Activated CD8-positive, alpha-beta T cell treated with anti-CD3 and anti-CD28 coated beads, Interleukin-2, amount 10 ng/mL, durations not matched to agents 7 days and 5 days (primary cell): ENCODE measurements at places on chromosomes 7 and 10.

GRCh38 chr7:37349979-37350590, 98.6 kb downstream of the ELMO1 start:
- DNase-seq: no peak

DNA sequence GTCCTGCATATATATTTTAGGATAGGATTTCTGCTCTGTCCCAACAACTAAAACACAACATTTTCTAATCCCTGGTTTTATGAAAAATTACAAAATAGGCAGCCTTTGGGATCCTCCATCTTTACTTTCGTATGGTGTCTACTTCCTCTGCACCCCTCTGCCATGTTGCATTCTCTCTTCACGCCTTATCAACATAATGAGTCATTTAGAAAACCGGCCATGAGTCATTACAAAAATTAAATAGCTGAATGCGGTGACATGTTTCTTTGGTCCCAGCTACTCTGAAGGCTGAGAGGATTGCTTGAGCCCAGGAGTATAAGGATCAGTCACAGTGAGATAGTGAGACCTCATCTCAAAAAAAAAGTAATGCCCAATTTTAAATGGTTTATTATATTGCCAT, 148.1 kb upstream of the CELF2 start:
- DNase-seq: no peak

GRCh38 chr10:101446071-101446470, 92.1 kb downstream of the BTRC start:
- DNase-seq: no peak

- DNase-seq: no peak
Observed at GRCh38 chr7:40482845-40483244, 348.0 kb downstream of the SUGCT start.

- no peak for DNase-seq
Observed at GRCh38 chr7:52382731-52383130, 652.7 kb upstream of the POM121L12 start.

- DNase-seq: no peak
Observed at GRCh38 chr7:115293628-115294240, 371.8 kb downstream of the MDFIC start.

DNA sequence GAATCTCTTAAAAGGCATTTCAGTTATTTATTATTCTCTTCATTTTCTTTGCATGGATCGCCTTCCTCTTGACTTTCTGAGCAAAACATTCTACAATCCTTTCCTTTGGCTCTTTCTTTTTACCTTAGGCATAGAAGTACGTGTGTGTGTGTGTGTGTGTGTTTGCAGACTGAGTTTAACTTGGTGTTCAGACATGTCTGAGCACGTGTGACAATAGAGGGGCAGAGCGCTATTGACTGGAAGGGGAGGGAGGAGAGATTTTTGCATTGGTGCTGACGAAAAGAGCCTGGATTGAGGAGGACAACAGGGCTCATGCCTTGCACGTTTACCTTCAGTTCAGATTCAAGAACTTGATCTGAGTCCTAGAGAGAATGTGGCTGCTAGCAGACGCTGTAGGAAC, 129.8 kb downstream of the SEC23IP start:
- no peak for DNase-seq

DNA sequence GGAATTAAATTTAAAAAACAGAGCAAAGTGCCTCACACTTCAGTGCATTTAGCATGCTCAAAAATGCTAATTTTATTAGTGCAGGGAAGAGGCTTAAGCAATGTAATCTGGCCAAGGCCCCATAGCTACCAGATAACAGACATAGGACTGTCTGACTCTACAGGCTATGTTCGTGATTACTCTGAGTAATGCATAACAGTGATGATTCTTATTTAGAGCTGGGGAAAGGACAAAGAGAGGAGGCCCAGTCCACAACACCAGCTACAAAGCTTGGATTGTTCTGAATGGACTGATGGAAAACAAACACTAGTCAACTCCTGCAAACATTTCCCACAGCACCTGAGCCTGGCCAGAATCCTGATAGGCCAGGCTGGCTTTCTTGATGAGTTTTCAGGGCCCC, 8.4 kb upstream of the CH25H start:
- no peak for DNase-seq

GRCh38 chr7:52669031-52669430, 366.4 kb upstream of the POM121L12 start:
- no peak for DNase-seq

GRCh38 chr7:142802301-142802700, 31.5 kb downstream of the PRSS2 start:
- no peak for DNase-seq

- DNase-seq: no peak
Observed at GRCh38 chr7:116150588-116150987, 59.8 kb upstream of the TES start.

GRCh38 chr10:58291538-58292174, 22.7 kb downstream of the CISD1 start:
- peak; percentile 53 for DNase-seq

DNA sequence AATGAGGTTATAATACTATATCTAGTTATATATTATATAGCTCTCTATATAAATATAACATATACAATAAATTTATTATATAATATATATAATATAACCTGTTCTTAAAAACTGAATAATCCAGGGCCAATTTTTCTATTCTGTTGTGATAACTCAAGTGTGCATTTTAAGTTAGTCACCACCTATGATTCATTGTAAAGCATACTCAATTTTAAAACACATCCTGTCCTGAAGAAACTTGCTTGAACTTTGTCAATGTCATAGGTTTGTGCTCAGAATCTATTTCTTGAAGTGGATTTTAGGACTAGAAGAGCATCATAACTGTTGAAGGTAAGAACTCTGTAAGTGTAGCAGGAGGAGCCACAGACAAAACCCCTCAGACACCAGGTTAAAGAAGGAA, 1209.8 kb downstream of the REEP3 start:
- DNase-seq: no peak

- DNase-seq: no peak
Observed at GRCh38 chr10:69840773-69841172, 39.1 kb downstream of the COL13A1 start.

GRCh38 chr10:22856444-22857074, 71.3 kb upstream of the ARMC3 start:
- DNase-seq: no peak

DNA sequence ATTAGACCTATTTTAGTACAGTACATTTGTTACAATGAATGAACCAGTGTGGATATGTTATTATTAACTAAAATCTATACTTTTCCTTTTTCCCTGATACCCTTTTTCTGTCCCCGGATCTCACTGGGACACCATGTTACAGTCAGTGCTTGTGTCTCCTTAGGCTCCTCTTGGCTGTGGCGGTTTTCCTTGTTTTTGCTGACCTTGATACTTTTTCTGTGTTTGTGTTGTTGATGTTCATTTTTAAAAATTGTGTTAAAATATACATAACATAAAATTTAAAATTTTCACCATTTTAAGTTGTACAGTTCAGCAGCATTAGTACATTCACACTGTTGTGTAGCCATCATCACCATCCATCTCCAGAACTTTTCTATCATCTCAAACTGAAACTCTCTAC, 54.2 kb upstream of the OSBPL3 start:
- DNase-seq: no peak

DNA sequence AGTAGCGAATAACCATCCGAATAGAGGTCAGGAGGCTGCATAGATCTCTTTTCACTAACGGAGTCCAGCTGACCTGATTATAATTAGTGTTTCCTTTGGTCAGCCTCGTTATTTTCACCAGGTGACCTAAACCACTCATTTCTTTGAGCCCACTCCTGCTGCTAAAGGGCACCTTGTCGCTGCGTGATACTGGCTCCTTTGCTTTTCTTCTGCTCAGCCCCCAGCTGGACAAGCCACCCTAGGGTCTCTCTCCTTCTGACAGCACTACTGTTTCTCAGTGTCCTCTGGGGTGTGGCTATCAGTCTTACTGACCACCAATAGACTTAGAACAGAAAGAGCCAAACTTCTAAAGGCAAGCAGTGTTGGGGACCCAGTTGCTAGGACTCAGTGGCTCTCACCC, 2.7 kb upstream of the IGFBP3 start:
- DNase-seq: no peak

DNA sequence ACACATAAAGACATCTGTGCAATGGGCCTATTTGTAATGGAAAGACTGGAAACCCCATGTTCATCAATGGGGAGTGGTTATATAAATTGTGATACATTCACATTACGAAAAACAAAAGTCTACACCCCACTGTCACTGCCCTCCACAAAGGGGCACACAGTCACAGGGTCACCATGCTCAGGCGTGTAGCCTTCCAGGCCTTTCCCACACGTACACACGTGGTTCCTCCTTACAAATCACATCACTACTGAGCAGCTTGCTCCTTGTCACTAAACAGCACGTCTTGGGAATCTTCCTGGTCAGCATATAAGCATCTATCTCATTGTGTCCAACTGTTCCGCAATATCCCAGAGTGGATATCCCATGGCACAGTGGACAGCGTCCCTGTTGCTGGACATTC, 163.1 kb downstream of the SLIT1 start:
- no peak for DNase-seq

DNA sequence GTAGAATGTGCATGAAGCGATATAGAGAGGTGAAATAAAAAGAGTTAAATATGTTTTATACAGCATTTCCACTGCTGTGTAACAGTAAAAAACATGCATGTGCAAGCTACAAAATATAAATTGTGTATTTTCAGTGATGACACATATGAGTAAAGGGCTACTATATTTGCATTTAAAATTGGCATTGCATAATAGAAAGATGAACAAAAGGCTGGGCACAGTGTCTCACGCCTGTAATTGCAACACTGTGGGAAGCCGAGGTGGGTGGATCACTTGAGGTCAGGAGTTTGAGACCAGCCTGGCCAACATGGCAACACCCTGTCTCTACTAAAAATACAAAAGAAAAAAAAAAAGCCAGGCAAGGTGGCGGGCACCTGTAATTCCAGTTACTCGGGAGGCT, 79.8 kb upstream of the CCDC71L start:
- no peak for DNase-seq

DNA sequence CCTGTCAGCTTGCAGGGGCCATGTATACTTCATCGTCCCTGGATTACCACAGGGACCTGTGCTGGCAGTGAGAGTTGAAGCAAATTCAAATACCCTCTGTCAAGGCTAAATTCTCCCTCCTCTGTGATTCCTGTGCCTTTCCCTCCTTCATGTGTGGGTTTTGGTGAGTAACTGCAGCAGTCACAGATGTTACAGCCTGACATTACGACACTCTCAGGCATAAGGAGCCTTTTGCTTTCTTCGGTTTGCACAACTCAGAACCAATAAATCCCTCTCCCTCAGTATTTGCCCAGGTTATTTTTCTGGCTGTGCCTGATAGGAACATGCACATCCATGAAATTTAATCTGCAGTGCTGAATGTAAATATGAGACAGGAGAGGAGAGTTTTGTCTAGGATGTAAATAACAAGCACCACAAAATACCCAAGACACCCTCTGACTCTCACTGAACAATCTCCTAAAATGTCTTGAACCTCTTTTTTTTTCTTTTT, 997.2 kb upstream of the GHITM start:
- no peak for DNase-seq

DNA sequence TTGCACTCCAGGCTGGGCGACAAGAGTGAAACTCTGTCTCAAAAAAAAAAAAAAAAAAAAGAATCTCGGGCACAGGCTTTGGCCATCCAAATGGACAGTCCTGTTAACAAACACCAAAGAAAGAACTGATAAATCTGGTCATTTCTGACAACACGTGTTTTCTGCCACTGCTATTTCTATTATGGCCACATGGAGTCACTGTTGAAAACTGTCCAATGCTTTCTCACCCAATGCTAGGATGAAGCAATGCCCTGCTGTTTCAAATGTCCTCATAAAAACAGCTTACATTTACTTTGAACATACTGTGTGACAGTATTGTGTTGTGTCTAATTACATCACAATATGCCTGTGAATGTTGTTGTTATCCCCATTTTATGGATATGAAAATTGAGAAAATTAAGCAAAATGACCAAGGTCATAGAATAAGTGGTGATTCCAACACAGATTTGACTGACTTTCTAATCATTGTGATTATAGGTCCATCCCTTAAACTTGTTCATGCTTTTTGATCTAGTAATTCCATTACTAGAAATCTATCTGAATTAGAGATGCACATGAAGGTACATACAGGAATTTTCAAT, 19.9 kb upstream of the MAP3K8 start:
- DNase-seq: peak; percentile 63

DNA sequence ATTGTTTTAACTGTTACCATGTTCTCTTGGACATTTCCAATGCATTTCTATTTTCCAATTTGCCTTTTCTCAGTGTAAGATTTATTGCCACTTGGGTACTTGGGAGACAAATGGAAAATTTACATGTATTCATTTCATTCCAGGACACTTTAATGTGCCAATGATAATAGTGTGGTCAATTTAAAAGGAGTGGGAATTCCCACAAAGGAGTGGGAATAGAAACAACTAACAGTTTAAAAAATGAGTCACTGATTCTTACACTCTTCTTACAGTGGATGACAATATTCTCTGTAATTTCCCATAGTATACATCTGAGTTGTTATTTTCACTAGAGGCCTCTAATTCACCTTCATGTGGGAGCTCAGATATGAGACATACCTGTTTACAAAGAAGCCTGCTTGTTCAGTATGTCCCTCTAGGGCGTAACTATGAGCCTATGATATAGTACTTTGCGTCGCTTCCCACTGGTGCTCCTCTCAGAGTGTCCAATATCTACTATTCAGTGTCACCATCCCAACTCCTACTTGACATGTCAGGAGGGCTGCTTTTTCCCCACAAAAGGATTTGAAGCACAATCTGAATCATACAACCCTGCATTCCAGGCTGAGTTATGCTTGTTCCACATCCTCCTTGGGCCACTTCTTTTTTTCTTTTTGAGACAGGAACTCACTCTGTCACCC, 301.3 kb downstream of the PHTF2 start:
- DNase-seq: no peak

DNA sequence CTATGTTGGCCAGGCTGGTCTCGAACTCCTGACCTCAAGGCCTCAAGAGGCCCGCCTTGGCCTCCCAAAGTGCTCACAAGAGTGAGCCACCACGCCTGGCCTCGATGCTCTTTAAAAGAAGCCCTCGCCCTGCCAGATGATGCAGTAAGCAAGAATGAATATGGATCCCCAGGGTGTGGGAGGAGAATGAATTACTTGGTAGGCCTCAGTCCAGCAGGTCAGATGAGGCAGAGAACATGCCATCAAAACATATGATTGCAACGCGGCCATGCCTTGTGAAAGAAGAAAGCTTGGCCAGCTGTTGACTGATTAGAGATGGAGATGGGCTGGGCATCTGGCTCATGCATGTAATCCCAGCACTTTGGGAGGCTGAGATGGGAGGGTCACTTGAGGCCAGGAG, 68.7 kb downstream of the CAMK1D start:
- DNase-seq: no peak

- DNase-seq: no peak
Observed at GRCh38 chr10:969473-970150, 18.6 kb upstream of the GTPBP4 start.

GRCh38 chr10:33655165-33655815, 320.8 kb upstream of the NRP1 start:
- DNase-seq: no peak

DNA sequence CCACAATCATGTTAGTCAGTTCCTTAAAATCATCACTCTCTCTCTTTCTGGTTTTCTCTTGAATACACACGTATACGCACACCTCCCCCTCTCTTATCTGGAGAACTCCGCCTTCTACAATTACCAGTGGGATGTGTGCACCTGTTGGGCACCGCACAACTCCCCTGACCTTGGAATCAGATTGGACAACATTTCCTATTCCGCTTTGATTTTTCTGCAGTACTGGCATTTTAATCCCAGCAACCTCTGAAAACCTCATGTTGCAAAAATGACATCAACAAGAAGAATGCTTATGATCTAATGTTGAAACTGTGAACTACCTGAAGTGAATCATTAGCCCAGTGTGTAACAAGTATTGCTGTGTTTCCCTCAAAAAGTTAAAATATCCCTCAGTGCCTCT, 109.6 kb downstream of the KIAA1217 start:
- DNase-seq: no peak
